ENCODE measurements at places on chromosomes 12 and 14.

DNA sequence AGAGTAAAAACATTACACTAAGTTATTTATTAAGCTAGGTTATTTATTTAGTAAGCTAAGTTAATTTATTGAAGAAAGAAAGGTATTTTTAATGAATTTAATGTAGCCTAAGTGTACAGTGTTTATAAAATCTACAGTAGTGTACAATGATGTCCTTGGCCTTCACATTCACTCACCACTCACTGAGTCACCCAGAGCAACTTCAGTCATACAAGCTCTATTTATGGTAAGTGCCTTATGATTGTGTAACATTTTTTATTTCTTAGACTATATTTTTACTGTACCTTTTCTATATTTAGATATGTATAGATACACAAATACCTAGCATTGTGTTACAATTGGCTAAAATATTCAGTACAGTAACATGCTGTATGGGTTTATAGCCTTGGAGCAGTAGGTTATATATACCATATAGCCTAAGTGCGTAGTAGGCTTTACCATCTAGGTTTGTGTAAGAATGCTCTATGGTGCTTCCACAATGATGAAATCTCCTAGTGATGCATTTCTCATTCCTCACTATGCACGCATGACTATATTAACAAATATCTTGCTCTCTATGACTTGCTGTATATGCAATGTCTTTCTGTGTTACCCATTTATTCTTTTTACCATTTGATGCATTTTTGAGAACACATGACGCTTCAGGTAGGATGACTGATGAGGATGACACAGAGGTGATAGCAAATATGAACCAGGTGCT is 309.6 kb upstream of the ATXN7L3B start:
- DNase-seq = no peak

- peak; percentile 11 for DNase-seq
Measured at GRCh38 chr12:39935275-39935674, 170.6 kb downstream of the SLC2A13 start.

GRCh38 chr14:31133133-31133532 is 74.5 kb downstream of the HECTD1 start:
- DNase-seq = no peak

DNA sequence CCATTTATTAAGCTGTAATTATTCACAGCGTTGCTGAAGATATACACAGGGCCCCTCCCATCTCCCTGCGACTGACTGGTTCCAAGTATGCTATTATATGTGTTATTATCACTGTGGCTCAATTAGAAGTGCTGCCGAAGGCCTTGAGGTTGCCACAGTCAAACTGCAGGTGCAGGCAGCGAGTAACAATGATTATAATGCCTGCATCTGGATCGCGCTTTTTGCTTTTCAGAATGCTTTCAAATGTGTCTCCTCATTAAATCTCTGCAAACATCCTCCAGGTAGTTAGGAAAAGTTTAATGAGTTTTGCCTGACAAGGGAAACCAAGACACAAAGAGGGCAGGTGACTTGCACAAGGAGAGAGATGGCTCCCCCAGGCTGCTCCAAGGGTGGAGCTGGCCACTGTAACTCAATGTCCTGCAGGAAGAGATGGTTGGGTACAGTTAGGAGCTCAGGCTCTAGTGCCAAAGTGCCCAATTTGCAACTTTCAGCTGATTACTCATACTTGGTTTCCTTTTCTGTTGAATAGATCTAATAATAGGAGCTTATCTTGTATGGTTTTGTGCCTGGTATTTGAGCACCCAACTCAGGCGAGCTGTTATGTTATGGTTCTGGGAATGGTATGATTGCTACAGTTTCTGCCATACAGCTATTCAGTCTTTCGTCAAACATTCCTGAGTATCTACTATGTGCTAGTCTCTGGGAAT is 1.7 kb upstream of the SYNE3 start:
- no peak for DNase-seq

DNA sequence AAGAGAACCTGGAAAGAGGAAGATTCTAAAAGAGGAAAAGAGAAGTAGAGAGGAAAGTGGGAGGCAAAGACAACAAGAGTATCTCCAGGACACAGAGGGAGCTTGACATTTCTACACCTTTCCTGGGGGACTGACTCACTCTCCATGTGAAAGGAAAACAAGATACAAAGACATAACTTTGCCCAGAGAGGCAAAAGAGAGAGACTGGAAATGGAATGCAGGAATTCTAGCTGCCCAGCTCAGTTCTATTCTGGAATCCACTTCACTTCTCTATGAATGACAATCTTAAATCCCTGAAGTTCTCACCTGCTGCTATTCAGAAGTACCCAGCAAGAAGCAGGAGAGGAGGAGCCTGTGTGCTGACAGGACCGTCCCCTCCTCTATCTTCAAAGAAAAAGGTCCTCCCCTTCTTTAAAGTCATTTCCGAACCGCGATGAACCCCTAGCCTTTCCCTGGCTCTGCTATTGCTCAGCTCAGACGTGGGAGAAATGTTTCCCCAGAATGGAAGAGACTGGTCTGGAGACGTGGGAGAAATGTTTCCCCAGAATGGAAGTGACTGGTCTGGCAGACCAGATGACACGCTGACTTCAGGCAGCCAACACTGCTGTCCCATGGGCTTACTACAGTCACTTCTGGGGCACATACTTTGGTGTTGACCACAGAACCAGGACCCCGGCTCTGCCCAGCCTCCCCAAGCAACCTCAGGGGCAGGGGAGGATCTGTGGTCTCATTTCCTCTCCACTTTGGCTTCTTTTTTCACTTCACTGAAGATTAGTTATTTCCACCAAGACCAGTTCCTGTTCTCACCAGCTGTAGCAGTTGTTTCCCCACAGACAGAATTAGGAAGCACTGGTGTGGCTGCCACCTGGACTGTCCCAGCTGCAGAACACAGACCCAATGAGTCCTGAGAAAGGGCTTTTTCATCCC is 8.3 kb downstream of the FMNL3 start:
- peak; percentile 54 for DNase-seq

GRCh38 chr14:96191353-96191752 is 13.3 kb upstream of the BDKRB2 start:
- DNase-seq = no peak

DNA sequence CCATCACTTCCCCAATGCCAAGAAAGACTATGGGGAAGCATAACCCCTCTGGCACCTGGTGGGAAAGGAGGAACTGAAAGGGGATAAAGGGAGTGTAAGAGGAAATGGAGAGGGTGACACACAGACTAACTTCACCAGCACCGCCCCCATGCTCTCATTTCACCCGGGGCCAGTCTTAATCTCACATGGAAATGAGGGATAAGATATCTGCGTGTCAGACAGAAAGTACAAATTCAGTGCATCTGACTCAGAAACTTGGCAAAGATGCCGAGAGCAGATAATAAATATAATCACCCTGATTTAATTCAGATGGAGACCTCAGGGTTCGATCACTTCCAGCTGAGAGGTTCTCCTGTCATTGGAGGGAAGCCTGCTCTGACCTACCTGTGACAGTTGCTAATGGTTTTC is 191.6 kb downstream of the DUSP6 start:
- DNase-seq = peak; percentile 54

- no peak for DNase-seq
Measured at GRCh38 chr14:55717621-55718020, 137.6 kb downstream of the KTN1 start.

DNA sequence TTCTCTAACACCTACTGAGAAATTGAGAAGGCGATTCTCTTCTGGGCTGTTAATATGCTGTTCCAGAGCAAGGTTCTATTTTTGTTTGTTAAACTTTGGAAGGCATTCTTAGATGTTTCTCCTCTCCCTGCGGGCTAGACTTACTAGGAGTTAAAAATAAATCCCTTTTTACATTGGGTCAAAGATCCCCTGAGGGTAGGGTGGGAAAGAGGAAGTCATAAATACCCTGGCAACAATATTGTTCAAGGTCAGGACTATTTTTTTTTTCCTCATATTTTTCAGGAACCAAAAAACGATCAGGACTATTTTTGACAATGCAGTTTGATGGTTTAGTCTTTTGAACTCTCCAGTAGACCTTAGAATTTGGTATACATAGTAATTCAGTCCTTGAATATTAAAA is 12.0 kb upstream of the SLC2A14 start:
- no peak for DNase-seq

DNA sequence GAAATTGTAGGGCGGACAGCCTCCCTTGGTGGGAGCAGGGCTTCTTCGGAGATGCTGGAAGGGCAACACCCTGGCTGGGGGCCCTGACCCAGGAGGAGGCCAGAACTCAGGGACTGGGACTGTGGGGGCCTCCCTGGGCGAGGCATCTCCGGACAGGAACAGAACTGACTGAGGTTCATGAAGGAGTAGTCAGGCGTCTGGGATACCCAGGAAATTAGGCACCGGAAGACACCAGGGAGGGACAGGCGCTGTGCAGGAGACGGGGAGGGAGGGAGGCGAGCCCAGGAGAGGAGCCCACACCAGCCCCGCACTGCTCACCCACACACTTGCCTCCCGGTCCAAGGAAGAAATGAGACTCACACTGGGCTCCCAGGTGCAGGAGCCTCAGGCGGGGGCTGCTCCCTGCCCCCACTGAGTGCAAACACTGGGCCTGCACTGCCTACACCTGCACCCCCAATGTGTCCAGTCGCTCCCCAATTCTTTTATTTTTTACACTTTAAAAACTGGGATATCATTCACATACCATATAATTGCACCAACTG is 262.6 kb upstream of the SFSWAP start:
- no peak for DNase-seq

GRCh38 chr14:57831981-57832380 is 33.9 kb downstream of the SLC35F4 start:
- no peak for DNase-seq

- DNase-seq = no peak
Measured at GRCh38 chr12:38543151-38543550, 226.6 kb downstream of the ALG10B start.

DNA sequence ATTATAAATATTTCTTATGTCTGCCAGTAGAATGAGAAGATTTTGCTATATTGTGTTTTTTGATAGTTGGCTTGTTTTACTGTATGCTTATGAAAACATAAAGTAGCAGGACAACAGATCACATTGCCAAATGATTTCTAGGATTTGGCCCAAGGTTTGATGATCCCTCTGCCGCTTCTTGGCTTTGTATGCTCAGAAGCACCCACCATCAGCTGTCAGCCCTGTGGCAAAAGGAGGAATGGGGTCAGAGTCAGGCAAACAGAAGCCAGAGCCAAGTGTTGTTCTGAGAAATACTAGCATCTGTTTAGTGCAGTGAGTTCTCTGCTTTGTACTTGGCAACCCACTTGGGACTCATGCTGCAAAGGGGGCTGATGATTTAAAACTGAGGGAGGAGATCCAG is 152.2 kb downstream of the PDE3A start:
- no peak for DNase-seq

GRCh38 chr12:39044754-39045153 is 139.4 kb upstream of the CPNE8 start:
- DNase-seq = no peak

DNA sequence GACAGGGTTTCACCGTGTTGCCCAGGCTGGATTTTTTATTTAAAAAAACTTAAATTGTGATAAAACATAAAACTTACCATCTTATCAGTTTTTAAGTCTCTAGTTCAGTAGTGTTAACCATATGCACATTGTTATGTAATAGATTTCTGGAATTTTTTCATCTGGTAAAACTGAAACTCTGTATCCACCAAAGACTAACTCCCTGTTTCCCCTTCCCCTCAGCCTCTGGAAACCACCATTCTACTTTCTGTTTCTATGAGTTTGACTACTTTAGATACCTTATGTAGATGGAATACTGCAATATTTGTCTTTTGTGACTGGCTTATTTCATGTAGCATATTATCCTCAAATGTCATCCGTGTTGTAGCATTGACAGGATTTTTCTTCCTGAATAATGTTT is 12.8 kb upstream of the PLEKHG3 start:
- DNase-seq = no peak

- no peak for DNase-seq
Measured at GRCh38 chr14:65927931-65928356, 515.4 kb downstream of the FUT8 start.

- DNase-seq = no peak
Measured at GRCh38 chr12:70962226-70962794, 41.8 kb upstream of the PTPRR start.

- no peak for DNase-seq
Measured at GRCh38 chr12:83414981-83415380, 728.3 kb downstream of the TMTC2 start.

GRCh38 chr12:2614341-2614740 is 180.4 kb upstream of the FKBP4 start:
- DNase-seq = no peak

- DNase-seq = no peak
Measured at GRCh38 chr12:42410340-42410739, 84.4 kb downstream of the PPHLN1 start.

- DNase-seq = no peak
Measured at GRCh38 chr12:103169-103981, 36.8 kb downstream of the IQSEC3 start.

DNA sequence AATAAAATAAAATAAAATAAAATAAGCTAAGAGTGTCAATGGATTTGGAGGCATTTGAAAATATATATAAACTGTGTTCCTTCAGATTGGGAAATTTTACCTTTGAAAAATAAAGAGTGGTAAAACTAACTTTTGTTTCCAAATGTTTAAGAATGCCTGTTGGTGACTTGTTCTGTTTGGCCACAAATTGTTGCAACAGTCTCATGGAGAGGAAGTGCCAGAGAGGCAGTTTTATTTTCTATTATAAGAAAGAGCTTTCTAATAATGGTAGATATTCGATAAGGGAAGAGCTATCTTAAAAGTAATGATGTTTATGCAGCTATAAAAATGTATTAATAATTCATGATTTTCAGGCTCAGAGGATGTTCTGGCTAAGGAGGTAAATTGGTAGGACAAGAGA is 68.8 kb upstream of the MDGA2 start:
- no peak for DNase-seq

DNA sequence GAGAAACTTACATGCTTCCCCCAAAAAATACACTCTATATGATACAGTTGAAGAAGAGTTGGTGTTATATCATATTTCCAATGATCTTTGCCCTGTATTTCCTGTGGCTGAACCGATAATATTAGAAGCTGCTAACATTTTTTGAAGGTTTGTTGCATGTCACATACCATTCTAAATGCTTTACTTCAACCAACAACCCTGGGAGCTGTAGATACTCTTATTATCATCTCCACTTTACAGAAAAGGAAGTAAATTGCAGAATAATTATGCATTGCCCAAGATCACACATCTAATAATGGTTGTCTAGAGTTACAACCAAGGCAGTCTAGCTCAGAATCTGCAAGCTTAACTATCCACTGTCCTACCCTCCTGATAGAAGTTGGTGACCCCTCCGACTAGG is 182.8 kb downstream of the NUAK1 start:
- no peak for DNase-seq

DNA sequence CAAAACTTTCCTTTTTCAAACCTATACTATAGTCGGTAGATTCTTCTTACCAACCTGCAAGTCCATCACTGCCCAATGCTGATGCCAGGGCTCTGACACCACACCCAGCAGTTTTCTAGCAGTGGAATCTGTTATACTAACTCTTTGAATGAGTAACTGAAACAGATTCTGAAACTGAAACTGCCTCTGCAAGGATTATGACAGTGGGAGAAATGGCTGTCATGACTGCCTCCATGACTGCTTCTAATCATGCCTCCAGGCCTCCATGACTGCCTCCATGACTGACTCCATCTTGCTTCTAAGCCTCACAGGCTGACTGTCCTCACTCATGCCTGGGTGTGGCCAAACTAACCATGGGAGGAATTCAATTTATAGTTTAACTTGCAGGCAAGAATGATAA is 29.4 kb upstream of the OXA1L start:
- no peak for DNase-seq

Data from GM03348 (cell line).